Astrocyte (in vitro differentiated cells and primary cell): ENCODE measurements at places on chromosomes 3 and 15.

GRCh38 chr3:188343894-188344293, 189.9 kb downstream of the LPP start:
- peak; percentile 39 for DNase-seq
- peak overlapping the region; percentile 6 for H3K27ac ChIP-seq
- peaks cover 33% of the 10 kb centered on the region for H3K4me1 ChIP-seq
- H3K27me3 ChIP-seq, result no peaks in the 10 kb centered on the region
- H3K4me3 ChIP-seq, result no peak overlapping the region
- H3K36me3 ChIP-seq, result peaks cover 3% of the 10 kb centered on the region

GRCh38 chr15:97876281-97876675, 84.2 kb upstream of the ARRDC4 start:
- no peaks in the 10 kb centered on the region for H3K36me3 ChIP-seq
- no peaks in the 10 kb centered on the region for H3K4me1 ChIP-seq
- no peak overlapping the region for H3K4me3 ChIP-seq
- H3K27ac ChIP-seq, result no peak overlapping the region

DNA sequence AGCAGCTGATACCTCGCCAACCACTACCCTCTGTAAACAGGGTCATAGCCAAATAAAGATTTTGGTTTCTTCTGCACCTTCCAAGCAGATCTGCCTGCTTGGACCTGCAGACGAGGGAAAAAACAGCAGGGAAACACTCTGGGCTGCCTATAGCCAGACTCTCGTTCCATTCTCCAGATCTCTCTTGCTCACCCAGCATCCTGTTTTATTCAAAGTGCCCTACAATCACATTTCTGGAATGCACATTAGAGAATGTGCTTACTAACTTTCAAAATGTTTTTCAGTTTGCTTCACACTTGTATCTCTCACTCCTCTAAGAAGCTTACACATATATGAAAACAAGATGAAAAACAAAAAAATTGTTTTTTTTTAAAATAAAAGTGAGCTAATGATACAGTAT, 71.4 kb downstream of the MLH1 start:
- no peaks in the 10 kb centered on the region for H3K27me3 ChIP-seq
- H3K36me3 ChIP-seq, result peaks cover 32% of the 10 kb centered on the region
- DNase-seq, result peak; percentile 22
- no peak overlapping the region for H3K27ac ChIP-seq

GRCh38 chr15:56367156-56367555, 1.9 kb downstream of the TEX9 start:
- H3K4me1 ChIP-seq, result peaks cover 6% of the 10 kb centered on the region
- no peak overlapping the region for H3K27ac ChIP-seq
- H3K4me3 ChIP-seq, result no peak overlapping the region
- no peaks in the 10 kb centered on the region for H3K27me3 ChIP-seq

DNA sequence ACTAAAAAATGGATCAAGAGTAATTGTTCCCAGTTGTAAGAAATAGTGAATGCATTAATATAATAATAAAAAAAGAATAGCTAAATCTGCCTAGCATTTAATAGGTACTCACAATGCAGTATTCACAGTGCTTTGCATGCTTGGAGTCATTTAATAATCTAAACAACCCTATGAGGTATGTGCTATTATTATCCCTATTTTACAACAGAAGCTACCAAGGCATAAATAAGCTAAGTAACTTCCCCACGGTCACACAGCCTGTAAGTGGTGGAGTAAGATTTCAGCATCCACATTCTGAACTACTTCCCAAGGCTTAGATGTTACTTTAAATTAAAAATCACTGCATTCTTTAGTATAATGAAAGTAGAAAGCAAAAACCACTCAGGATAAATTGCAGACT, 102.9 kb downstream of the PLCH1 start:
- no peak overlapping the region for H3K4me3 ChIP-seq
- H3K36me3 ChIP-seq, result no peaks in the 10 kb centered on the region
- no peak for DNase-seq
- H3K27ac ChIP-seq, result no peak overlapping the region
- no peaks in the 10 kb centered on the region for H3K27me3 ChIP-seq
- no peaks in the 10 kb centered on the region for H3K4me1 ChIP-seq

- H3K4me1 ChIP-seq, result peaks cover 17% of the 10 kb centered on the region
- no peak overlapping the region for H3K27ac ChIP-seq
- no peaks in the 10 kb centered on the region for H3K27me3 ChIP-seq
- peak overlapping the region; percentile 17 for H3K4me3 ChIP-seq
Measured at GRCh38 chr3:197292083-197292646, 6.2 kb downstream of the DLG1 start.

GRCh38 chr3:5630406-5630805, 442.9 kb downstream of the EDEM1 start:
- no peak overlapping the region for H3K27ac ChIP-seq
- no peaks in the 10 kb centered on the region for H3K36me3 ChIP-seq
- DNase-seq, result no peak
- H3K4me1 ChIP-seq, result no peaks in the 10 kb centered on the region

DNA sequence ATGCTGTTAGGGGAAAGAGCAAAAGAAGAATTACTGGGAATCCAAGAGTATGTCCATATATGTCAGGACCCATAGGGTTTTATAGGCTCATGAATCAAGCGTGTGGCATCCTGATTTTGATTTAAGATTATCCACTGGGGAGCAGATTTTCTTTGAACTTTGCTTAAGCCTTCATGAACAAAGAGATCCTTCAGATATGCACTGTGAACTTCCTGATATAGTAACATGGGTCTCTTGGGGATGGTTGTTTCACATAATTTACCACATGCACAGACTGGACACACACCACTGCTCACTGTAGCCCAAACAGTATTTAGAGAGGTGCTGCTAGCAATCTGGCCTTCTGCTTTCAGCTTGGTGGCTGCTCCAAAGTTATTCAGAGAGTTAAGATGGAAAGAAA, 200.9 kb upstream of the ZPLD1 start:
- H3K27me3 ChIP-seq, result peaks cover 2% of the 10 kb centered on the region
- no peaks in the 10 kb centered on the region for H3K36me3 ChIP-seq
- no peak overlapping the region for H3K27ac ChIP-seq
- no peaks in the 10 kb centered on the region for H3K4me1 ChIP-seq
- DNase-seq, result no peak

- H3K36me3 ChIP-seq, result no peaks in the 10 kb centered on the region
- peak; percentile 45 for DNase-seq
- peaks cover 2% of the 10 kb centered on the region for H3K27me3 ChIP-seq
- H3K27ac ChIP-seq, result no peak overlapping the region
Measured at GRCh38 chr15:69751566-69751965, 298.9 kb downstream of the RPLP1 start.

GRCh38 chr15:31567861-31568260, 241.2 kb downstream of the KLF13 start:
- no peaks in the 10 kb centered on the region for H3K27me3 ChIP-seq
- no peak overlapping the region for H3K4me3 ChIP-seq
- DNase-seq, result no peak
- no peaks in the 10 kb centered on the region for H3K4me1 ChIP-seq
- H3K36me3 ChIP-seq, result no peaks in the 10 kb centered on the region

GRCh38 chr3:167743799-167744198, 8.3 kb downstream of the SERPINI1 start:
- no peak overlapping the region for H3K4me3 ChIP-seq
- no peaks in the 10 kb centered on the region for H3K27me3 ChIP-seq
- no peaks in the 10 kb centered on the region for H3K4me1 ChIP-seq

GRCh38 chr15:89714775-89715174, 24.2 kb downstream of the WDR93 start:
- H3K4me3 ChIP-seq, result no peak overlapping the region
- no peaks in the 10 kb centered on the region for H3K4me1 ChIP-seq
- peaks cover 5% of the 10 kb centered on the region for H3K27me3 ChIP-seq
- no peak overlapping the region for H3K27ac ChIP-seq

DNA sequence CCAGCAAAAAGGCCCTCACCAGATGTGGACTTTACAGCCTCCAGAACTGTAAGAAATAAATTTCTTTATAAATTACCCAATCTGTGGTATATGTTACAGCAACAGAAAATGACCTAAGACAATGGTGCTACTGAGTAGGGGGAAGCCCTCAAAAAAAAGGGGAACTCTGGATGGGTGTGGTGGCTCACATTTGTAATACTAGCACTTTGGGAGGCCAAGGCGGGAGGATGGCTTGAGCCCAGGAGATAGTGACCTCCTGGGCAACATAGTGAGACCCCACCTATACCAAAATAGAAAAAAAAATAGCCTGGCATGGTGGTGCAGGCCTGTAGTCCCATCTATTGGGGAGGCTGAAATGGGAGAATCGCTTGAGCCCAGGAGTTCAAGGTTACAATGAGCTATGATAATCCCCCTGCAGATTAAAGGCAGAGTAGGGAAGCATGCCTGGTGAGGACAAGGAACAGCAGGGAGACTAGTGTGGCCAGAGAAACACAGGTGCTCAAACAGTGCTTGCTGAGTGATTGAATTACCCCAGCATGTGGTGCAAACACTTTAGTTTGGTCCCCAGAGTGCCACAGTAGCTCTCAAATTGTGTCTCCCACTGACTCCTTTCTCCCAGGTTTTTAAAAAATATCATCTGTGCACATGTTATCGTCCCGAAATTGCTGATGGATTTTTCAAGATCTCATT, 13.9 kb upstream of the USP3 start:
- no peaks in the 10 kb centered on the region for H3K36me3 ChIP-seq
- DNase-seq, result no peak
- peaks cover 2% of the 10 kb centered on the region for H3K27me3 ChIP-seq
- peaks cover 10% of the 10 kb centered on the region for H3K4me1 ChIP-seq
- H3K27ac ChIP-seq, result no peak overlapping the region
- H3K4me3 ChIP-seq, result no peak overlapping the region

- peaks cover 3% of the 10 kb centered on the region for H3K4me1 ChIP-seq
- DNase-seq, result peak; percentile 38
- H3K27me3 ChIP-seq, result no peaks in the 10 kb centered on the region
- H3K27ac ChIP-seq, result no peak overlapping the region
- H3K4me3 ChIP-seq, result no peak overlapping the region
Measured at GRCh38 chr3:102354818-102355515, 79.8 kb upstream of the ZPLD1 start.

- H3K4me1 ChIP-seq, result peaks cover 84% of the 10 kb centered on the region
- peak overlapping the region; percentile 50 for H3K4me3 ChIP-seq
- H3K27ac ChIP-seq, result peak overlapping the region; percentile 90
- H3K27me3 ChIP-seq, result no peaks in the 10 kb centered on the region
- DNase-seq, result peak; percentile 73
- H3K36me3 ChIP-seq, result no peaks in the 10 kb centered on the region
Measured at GRCh38 chr3:134312873-134313846, 61.1 kb downstream of the AMOTL2 start.

DNA sequence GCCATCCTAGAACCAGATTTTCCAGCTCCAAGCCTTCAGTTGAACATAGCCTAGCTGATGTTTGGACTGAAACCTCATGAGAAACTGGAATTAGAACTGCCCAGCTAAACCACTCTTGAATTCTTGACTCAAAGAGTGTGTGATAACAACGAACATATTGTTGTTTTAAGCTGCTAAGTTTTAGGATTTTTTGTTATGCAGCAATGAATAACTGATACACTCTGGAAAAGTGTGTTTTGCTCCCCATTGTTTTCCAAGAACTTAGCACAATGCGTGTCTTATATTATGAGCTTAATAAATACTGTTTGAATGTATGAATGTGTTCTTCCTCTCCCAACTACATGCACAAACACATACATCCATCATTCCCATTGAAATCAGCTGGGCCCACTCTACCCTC, 379.6 kb downstream of the EDEM1 start:
- no peaks in the 10 kb centered on the region for H3K27me3 ChIP-seq
- H3K27ac ChIP-seq, result no peak overlapping the region
- no peaks in the 10 kb centered on the region for H3K36me3 ChIP-seq
- H3K4me1 ChIP-seq, result no peaks in the 10 kb centered on the region
- H3K4me3 ChIP-seq, result no peak overlapping the region
- no peak for DNase-seq

DNA sequence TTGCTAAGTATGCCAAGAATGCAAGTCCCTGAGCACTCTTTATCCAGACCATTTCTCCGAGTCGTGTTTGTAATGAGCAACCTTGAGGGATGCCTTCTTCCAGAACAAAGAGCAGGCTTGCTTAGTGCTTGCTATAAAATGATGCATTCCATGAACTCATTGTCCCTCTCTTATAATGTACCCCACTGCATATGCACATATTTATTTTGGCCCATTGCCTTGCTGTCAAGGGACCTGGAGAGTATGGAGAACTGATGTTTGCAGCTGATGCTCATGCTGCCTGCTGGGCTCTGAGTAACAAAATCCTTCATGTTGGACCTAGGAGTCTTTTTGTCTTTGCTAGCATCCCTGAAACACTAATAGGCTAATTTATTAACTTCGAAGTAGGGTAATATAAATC, 97.8 kb upstream of the AADACL2 start:
- no peak overlapping the region for H3K4me3 ChIP-seq
- H3K27ac ChIP-seq, result no peak overlapping the region
- no peaks in the 10 kb centered on the region for H3K27me3 ChIP-seq
- no peaks in the 10 kb centered on the region for H3K36me3 ChIP-seq

GRCh38 chr3:104564045-104564643, 802.6 kb upstream of the ALCAM start:
- no peaks in the 10 kb centered on the region for H3K27me3 ChIP-seq
- no peaks in the 10 kb centered on the region for H3K4me1 ChIP-seq

DNA sequence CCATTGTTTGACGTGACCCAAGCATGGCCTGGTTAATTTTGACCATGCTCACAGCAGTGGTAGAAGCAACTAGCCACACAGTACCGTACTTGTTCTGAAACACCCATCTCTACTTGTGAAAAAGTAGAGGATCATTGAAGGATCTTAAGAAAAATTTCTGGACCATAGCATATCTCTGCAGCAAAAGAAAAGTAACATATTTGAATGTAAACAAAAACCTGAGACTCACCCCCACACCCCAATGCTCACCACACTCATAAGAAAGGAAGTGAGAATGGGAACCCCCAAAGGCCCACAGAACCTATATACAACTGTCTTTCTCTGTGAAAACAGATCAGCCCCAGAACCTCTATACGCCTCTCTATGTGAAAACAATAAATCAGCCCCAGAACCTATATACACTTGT, 33.8 kb upstream of the TFRC start:
- H3K27me3 ChIP-seq, result no peaks in the 10 kb centered on the region
- H3K27ac ChIP-seq, result no peak overlapping the region
- DNase-seq, result no peak
- H3K4me1 ChIP-seq, result no peaks in the 10 kb centered on the region
- H3K36me3 ChIP-seq, result no peaks in the 10 kb centered on the region
- H3K4me3 ChIP-seq, result no peak overlapping the region

- H3K4me1 ChIP-seq, result no peaks in the 10 kb centered on the region
- no peak overlapping the region for H3K27ac ChIP-seq
- H3K4me3 ChIP-seq, result no peak overlapping the region
- no peaks in the 10 kb centered on the region for H3K27me3 ChIP-seq
Measured at GRCh38 chr15:20351448-20351971, 190.1 kb downstream of the GOLGA6L6 start.
